ENCODE measurements at places on chromosomes 5 and 9.

GRCh38 chr5:174556756-174557155 is 167.6 kb upstream of the MSX2 start:
- no peak for DNase-seq

DNA sequence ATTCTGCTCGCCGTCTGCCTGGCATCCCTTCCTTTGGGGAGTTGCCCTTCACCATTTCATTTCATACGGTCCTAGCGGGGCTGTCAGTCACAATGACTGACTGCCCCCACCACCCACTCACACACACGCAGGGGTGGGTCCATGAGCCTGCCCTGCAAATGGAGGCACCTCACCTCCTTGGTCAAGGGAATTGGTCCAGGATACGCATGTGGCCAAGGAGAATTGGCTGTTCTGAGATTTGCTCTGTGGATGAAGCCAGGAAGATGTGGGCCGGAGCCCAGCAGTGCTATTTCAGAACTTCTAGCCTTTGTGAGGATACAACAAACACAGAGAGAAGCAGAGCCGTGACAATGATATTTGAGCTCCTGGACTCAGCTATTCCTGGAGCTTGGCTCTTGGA is 17.0 kb downstream of the C1QTNF2 start:
- DNase-seq, result no peak

DNA sequence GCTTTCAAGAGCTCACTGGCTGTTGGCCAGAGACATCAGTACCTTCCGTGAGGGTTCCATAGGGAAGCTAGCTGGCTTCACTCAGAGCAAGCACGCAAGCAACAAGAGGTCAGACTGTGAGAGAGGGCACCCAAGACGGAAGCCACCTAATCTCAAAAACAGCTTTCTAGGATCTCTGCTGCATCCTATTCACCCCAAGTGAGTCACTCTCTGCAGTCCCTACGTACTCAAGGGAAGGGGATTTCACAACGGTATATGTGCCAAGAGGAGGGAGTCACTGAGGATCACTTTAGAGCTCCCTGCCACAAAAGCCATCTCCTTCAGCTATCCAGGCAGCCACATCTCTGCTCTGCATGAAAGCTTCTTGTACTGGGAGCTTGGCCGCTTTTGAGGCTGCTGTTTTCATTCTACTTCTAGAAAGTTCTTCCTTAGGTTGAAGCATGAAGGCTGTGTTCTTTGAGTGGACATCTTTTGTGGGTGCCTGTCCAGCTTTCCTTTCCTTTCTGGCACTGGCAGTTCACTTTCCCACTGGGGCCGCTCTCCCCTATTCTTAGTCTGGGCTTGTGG is 249.5 kb downstream of the MAN2A1 start:
- no peak for DNase-seq

DNA sequence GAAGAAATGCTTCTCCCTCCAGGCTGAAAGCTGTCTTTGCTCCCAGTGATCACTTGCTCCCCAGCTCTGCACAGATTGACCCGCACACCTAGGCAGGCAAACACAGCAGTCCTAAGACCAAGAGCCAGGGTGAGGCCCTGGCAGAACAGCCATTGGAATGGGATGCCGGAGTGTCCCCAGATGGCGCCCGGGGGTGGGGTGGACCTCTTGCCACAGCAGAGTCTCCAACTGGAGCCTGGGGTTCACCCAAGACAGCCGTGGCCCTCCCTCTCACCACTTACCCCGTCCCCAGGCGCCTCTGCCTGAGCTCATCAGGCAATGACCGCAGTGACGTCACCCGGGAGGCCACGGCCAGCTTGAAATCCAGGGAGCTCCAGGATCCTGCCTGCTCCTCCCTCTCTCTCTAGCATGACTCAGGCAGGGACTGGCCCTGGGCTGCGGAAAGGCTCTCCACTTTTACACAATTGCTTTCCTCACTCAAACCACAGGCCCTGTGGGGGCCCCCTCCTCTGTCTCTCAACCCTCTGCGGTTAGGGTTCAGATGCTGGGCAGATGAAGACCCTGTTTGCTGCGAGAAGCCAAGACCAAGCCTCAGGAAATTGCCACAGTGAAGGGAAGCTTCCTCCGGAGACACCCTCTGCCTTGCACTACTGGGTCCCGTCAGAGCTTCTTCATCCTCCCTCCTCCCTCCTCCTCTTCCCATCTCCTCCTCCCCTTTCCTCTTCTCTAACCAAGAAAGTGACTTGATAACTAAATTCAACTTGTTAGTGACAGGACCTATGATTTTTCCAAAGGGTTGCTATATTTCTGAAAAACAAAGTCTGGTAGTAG is 24.3 kb upstream of the PTGES start:
- DNase-seq, result peak; percentile 56

GRCh38 chr5:120808606-120809005 is 344.5 kb downstream of the PRR16 start:
- DNase-seq, result no peak
